Activated naive CD4-positive, alpha-beta T cell treated with anti-CD3 and anti-CD28 coated beads for 36 hours (primary cell): ENCODE measurements at places on chromosomes 12 and 14.

GRCh38 chr14:55277972-55278740 lies 6.9 kb downstream of the FBXO34 start:
- peak; percentile 47 for DNase-seq

DNA sequence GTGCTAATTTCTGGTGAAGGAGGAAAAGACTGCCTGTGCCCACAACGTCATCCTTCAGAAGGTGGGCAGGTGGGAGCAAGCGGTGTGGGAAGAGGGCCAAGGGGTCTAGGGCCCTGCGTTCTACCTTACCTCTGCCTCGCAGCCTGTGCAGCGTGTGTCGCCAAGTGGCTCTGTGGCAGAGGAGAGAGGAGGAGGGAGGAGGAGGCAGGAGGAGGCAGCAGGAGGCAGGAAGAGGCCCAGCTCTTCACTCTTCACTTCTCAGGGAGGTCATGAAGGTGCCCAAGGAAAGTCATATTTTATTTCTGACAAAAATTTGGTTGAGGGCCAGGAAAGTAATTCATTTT lies 177.9 kb downstream of the MYRFL start:
- no peak for DNase-seq

DNA sequence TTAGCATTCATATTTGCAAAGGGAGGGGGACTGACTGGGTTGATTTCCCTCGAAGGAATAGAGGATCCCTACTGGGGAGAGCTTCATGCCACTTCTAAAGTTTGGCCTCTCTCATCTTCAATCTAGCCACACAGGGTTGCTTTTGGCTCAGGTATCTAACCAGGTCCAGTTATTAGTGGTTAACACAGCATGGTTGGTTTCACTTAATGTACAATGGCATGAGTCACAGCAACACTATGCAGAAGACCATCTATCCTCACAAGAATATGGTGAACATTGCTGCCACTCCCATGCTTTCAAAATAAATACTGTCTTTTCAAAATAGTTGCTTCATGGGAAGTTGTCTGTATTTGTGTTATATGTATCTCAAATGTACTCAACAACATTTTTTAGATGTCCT lies 6.6 kb upstream of the RAB3IP start:
- DNase-seq: no peak

DNA sequence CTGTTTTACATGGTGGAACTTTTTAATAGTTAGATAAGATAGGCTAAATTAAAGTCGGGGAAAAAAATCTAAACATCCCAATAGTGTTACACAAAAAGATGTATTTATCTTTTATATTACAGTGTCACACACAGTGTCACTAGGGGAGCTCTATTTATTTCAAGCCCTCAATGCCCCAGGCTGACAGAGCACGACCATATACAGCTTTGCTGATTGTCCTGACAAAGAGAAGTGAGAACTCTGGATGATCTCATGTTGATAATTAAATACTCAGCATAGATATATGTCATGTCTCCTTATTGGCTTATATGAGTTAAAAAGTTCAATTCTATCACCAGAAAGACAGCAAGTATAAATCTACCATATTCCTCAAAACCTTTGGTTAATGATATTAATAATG lies 594.3 kb downstream of the LRFN5 start:
- DNase-seq: no peak

- DNase-seq: peak; percentile 68
Observed at GRCh38 chr12:122203301-122204166, at the start of gene B3GNT4. TSS of gene B3GNT4 (plus strand) at chr12:122203709. CDS start at chr12:122204619, 910 bp downstream.

GRCh38 chr14:24964048-24964447 lies 85.9 kb downstream of the STXBP6 start:
- no peak for DNase-seq

- DNase-seq: no peak
Observed at GRCh38 chr12:103791350-103791920, 49.6 kb downstream of the NT5DC3 start.

- no peak for DNase-seq
Observed at GRCh38 chr12:54341378-54342300, 16.7 kb downstream of the COPZ1 start.

DNA sequence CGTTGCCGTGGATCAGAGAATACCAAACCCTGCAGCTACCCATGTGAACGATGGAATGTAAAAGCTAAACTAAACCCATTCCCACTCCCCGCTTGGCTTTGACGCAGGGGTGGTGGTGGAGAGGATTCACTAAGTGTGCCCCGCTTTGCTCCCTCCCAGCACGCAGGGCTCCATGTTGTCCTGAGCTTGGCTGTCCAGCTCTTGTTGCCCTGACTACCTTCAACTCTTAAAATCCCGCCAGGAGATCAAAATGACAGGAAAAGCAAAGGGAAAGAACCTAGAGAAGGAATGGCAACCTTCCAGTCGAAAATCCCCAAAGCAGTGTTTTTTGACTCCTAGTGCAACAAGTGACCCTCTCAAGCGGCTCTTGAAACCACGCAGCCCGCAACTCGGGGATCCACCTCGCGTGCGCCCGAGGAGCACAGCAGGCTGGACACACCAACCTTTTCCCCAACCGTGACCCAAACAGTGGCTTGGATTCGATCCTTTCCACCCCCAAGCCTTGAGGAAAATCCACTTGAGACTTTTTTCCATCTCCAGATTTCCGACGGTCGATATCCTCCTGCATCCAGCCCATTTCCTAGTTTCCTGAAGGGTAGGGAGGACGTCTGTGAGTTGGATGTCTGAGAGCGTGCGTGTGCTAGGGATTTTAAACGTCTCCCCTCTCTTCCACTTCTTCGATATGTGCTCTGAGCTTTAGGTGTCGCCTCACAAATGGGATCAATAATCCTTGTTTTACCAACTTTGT lies 1.4 kb downstream of the SYT10 start:
- DNase-seq: no peak

- DNase-seq: no peak
Observed at GRCh38 chr12:57455374-57456144, 452 bp downstream of the INHBE start.

DNA sequence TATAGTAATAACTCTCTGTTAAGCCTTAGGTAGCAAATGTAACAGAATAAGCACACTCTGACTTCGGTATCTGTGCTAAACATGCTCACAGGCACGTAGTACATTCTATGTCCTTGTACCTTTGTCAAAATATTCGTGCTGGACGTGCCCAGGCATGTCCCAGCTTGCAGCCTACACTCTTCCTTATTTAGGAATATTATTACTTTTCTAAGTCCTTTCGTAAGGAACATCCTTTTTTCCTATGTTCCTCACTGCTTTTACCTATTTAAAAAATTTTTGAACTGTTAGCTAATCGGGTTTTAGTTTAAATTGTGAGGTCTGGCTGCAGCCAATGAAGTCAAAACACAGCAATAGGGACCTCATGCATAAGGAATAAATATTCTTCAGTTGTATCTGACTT lies 24.1 kb upstream of the UBC start:
- peak; percentile 29 for DNase-seq

DNA sequence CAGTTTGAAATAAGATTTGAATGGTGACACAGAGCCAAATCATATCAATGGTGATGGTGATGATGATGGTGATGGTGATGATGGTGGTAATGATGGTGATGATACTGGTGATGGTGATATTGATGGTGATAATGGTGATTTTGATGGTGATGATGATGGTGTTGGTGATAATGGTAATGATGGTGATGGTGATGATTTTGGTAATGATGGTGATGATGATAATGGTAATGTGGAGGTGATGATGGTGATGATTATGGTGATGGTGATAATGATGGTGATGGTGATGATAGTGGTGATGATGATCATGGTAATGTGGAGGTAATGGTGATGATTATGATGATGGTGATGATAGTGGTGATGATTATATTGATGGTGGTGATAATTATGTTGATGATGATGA lies 311.9 kb upstream of the SFSWAP start:
- DNase-seq: no peak

GRCh38 chr12:120821878-120822277 lies 82.3 kb downstream of the SPPL3 start:
- no peak for DNase-seq

DNA sequence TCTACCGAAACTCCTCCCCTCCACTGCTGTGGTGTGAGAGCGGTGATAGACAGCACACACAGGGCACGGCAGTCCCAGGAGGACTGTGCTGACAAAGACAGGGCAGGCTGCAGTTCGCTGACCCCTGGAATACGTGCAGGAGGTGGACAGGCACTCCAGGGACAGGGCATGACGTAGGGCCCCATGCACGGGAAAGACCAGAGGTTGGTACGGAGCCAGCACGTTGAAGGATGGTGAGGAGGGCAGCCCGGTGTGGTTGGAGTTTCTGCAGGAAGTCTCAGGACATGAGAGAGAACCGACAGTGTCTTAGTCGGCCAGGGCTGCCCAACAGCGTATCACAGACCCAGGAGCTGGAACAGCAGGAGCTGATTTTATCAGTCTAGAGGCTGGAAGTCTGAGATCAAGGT lies 254.2 kb upstream of the FKBP4 start:
- no peak for DNase-seq

GRCh38 chr12:53196486-53196885 lies 10.6 kb downstream of the ITGB7 start:
- DNase-seq: no peak

DNA sequence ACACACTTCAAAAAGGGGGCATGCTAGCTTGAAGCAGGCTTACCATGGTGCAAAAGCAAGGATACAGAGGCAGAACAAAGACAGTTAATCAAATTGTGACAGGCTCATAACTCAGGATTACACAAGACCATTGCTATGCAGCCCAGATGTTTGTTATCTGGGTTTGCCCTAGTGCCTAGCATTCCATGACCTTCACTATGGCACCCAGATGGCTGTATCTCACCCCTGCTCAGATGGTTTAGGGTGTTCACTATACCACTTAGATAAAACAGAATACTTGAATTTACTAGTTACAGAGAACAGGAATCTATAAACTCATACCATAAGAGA lies 56.2 kb downstream of the SDR9C7 start:
- DNase-seq: no peak

- DNase-seq: no peak
Observed at GRCh38 chr12:41228066-41228820, 40.1 kb downstream of the PDZRN4 start.

- no peak for DNase-seq
Observed at GRCh38 chr12:93060666-93061472, 131.8 kb upstream of the EEA1 start.

DNA sequence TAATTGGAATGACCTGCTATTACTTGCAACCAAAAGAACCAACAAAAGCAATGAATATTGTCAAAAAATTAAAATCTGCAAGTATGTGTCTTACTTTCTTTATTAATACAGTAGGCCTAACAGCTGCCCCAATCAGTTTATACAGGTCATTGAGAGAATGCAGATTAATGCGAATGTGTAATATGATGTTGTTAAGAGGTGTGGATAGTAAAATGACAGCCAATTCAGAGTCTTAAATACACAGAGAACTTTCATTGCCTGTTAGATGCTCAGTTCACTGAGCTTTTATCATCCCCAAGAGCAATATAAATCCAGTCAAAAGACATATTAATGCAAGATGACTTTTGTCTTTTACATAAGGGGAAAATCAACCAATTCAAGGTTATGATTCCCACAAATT lies 58.7 kb downstream of the STXBP6 start:
- DNase-seq: no peak

DNA sequence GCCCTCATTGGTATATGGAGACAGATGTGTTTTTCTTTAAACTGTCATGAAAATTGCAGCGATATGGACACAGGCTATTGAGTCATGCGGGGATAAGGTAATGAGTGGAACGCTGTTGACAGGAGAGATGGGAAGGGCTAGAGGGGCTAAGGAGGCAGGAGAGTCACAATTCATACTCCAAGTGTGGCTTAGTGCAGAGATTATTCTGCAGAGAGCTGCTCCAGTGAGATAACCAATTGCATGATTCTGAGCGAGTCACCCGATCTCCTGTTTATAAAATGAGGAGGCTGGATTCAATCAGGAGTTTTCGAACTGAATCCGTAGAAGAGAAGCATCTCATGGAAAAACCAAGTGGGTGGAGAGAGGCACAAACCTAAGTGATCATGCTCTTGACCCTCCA lies 106.4 kb upstream of the PLEKHG7 start:
- no peak for DNase-seq
